Coronary artery (tissue), 2 donors: ENCODE measurements at places on chromosomes 5 and 9.

GRCh38 chr9:134966697-134967546 lies 49.2 kb upstream of the FCN1 start:
- DNase-seq = no peak

DNA sequence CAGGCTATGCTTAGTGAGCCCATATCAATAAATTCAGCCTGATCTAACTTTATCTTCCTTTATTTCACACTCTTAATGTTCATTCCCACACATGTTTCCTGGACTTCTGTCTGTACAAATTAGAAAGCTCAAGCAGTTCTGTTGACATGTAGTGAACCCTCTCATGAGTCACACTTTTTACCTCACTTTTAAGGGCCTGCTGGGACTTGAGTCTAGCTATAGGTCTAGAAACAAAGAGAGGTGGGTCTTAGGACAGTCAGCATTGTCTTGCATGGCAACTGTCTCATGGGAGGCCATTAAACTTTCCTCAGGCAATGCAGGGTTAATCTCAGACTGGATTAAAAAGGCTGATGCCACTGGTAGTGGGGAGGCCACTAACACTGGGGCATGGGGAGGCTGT lies 8.6 kb upstream of the CCNH start:
- DNase-seq = no peak

- no peak for DNase-seq
Observed at GRCh38 chr9:107226421-107226820, 56.7 kb upstream of the RAD23B start.

GRCh38 chr5:54249210-54250028 lies 61.0 kb downstream of the ARL15 start:
- no peak for DNase-seq

GRCh38 chr9:29439961-29440360 lies 1866.7 kb upstream of the C9orf72 start:
- no peak for DNase-seq

GRCh38 chr5:158543539-158544387 lies 556.0 kb downstream of the EBF1 start:
- no peak for DNase-seq

- DNase-seq = no peak
Observed at GRCh38 chr9:134165357-134166315, 1.3 kb upstream of the RNU6ATAC start.

DNA sequence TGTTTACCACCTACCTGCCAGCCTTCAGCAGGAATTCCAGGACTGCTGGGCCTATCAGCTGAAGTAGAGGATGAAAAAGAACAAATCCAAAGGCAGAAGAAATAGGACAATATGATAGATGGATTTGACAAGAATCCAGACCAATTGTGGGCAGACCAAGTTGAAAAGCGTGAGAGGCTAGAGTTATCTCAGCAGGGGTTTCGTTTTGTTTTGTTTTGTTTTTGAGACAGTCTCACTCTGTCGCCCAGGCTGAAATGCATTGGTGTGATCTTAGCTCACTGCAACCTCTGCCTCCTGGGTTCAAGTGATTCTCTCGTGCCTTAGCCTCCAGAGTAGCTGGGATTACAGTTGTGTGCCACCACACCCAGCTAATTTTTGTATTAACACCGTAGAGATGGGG lies 113.2 kb downstream of the PALM2AKAP2 start:
- DNase-seq = no peak

DNA sequence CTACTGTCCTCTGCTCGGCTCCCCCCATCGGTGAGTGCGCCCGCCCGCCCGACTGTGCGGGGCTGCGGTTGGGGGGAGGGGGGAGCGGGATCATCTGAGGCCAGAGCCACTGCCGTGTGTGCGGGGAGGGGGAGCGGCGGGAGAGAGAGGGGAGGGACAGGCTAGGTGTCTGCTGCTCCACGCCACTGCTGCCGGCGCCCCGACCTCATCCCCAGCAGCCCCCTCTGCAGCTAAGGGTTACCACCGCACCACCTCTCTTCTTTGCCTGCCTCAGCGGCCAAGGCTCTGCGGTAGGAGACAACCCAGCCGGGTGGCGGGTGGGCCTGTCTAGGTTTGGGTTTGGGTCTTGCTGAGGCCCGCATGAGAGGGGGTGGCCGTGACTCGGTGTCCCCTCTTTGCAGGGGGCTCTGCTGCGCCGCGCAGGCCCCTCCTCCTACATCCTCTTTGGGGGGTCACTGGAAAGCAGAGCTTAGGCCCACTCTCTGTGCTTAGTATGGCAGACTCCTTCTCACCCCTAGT lies 670 bp upstream of the PURA start:
- peak; percentile 73 for DNase-seq

DNA sequence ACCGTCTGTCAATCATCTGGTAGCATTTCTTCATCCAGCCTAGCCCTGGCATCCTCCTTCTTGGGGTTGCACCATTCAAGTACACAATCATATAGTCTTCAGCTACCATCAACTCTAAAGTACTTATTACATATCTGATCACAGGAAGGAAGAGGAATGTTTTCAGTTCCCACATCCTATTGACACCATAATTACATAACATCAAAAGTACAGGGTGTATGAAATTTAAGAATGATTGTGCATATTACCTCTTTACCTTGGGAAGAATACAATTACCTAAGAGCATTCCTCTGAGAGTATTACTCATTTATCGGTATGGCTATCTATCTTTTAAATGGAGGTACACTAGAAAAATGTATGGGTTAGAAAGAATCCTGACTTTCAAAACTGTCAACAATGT lies 126.8 kb upstream of the PCA3 start:
- DNase-seq = no peak
